Esophagus squamous epithelium (tissue), 5 donors: ENCODE measurements at places on chromosomes 5 and 9. TPM values are rescaled to one million over a fixed set of nuclear protein-coding genes. Genes with fewer than 3 reads are reported as not detected.

The MAMDC4 gene
- total RNA-seq = 2.7 TPM

GRCh38 chr9:27861887-27862286 lies 288.6 kb upstream of the C9orf72 start:
- no peak for DNase-seq

- DNase-seq = no peak
These were observed 6.2 kb downstream of the SLC45A2 start for GRCh38 chr5:33978306-33978705.

The NTNG2 gene
- 0.95 TPM for total RNA-seq

- no peak for DNase-seq
These were observed 140.5 kb upstream of the COL5A1 start for GRCh38 chr9:134500931-134501760.

The CDH18 gene
- total RNA-seq = not detected

The OLFM1 gene
- 8.2 TPM for total RNA-seq

DNA sequence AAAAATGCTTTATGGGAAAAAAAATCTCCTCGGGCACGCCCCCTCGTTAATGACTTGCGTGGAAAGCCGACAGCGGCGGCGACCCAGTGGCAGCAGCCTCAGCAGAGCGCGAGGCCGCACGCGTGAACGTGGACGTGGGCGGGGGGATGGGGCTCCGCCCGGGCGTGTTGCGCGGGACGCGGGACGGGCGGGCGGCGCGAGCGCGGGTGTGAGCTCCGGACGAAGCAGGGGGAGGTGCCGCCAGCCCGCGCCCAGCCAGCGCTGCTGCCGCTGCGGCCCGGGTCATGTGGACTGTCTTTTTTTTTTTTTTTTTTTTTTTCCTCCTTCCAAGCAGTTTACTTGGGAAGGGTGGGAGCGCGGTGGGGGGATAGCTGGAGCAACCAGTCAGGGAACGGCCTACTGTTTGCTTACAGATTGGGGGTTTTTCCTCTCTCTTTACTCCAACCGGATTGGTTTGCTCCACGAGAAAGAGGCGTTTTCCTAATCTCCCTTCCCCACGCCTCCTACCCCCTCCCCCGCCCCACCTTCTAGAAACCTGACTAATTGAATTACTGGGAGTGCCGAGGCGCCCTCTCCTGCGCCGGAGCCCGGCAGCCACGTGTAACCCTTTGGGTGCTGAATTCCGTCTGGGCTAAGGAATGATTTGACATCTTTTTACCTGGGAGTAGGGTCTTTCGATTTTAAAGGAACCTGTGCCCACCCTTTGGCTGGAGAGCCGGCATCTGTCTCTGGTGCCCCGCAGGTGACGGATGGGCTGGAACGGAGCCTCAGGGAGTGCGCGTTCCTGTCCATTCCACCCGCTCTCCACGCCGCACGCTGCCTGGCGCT lies 1.7 kb upstream of the EFNA5 start:
- no peak for DNase-seq
